Neural progenitor cell (in vitro differentiated cells): ENCODE measurements at places on chromosomes 16 and 17.
A peak's percentile ranks its signal among the peaks of the same experiment; 100 is the strongest.

DNA sequence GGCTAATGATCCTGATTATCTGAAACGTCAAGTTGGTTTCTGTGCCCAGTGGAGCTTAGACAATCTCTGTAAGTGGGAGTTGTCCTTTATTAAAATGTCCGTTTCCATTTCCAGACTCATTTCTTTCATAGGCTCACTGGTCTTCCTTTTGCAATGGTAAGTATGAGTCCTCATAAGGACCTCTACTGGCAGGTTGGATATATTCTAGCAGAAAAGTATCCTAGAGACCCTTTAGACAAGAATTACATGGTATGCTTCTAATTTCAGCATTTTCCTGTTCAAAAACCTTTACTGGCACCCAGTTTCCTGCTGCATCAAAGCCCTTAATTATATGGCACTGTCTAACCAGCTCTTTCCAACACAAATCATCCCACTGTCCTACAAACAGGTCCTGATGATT is 28.1 kb upstream of the ARL2BP start:
- no peaks in the 10 kb centered on the region for H3K27me3 ChIP-seq
- H3K27ac ChIP-seq: no peak overlapping the region
- DNase-seq: no peak

- H3K4me1 ChIP-seq: peaks cover 4% of the 10 kb centered on the region
- no peak overlapping the region for H3K4me3 ChIP-seq
- no peak overlapping the region for H3K27ac ChIP-seq
These were observed 7.4 kb upstream of the B9D1 start for GRCh38 chr17:19369846-19370492.

GRCh38 chr17:19570544-19571062 is 36.9 kb downstream of the SLC47A1 start:
- H3K27ac ChIP-seq: no peak overlapping the region
- H3K36me3 ChIP-seq: no peaks in the 10 kb centered on the region
- H3K4me3 ChIP-seq: no peak overlapping the region
- H3K4me1 ChIP-seq: no peaks in the 10 kb centered on the region
- DNase-seq: no peak
- H3K27me3 ChIP-seq: no peaks in the 10 kb centered on the region

DNA sequence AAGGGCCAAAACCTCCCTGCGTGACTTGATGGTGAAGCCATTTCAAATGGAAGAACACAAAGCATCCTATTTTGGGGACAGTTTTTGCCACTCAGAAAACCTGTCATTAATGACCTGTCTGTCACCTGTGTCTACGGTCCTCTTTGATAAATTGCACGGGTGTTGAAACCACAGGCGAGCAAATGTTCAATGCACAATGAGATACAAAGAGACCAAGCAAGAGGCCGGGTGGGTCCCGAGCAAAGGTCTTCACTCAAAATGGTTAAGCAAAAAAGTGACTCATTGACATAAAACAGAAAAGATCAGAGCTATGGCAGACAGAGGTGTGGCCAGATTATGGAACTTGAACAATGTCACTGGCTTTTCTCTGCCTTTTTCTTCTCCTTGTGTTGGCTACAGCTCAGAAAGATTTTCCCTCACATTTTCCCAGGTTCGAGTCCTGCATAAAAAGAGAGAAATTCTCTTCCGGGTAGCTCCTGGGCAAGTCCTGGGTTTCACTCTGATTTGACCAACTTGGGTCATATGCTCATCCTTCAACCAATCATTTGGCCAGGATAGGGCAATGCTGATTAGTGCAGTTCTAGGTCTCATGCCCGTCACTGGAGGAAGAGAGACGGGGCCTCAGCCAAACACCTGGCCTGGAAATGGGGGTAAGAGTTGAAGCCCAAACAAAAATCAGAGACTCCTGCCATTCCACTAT is 92.2 kb downstream of the CMC2 start:
- H3K27ac ChIP-seq: no peak overlapping the region
- H3K27me3 ChIP-seq: no peaks in the 10 kb centered on the region
- H3K36me3 ChIP-seq: no peaks in the 10 kb centered on the region
- H3K4me1 ChIP-seq: no peaks in the 10 kb centered on the region
- DNase-seq: no peak
- no peak overlapping the region for H3K4me3 ChIP-seq

GRCh38 chr17:41785091-41785858 is 1.2 kb downstream of the JUP start:
- peak overlapping the region; percentile 89 for H3K27ac ChIP-seq
- H3K27me3 ChIP-seq: no peaks in the 10 kb centered on the region
- DNase-seq: peak; percentile 94
- peaks cover 23% of the 10 kb centered on the region for H3K4me1 ChIP-seq
- H3K36me3 ChIP-seq: no peaks in the 10 kb centered on the region
- H3K4me3 ChIP-seq: peak overlapping the region; percentile 83

DNA sequence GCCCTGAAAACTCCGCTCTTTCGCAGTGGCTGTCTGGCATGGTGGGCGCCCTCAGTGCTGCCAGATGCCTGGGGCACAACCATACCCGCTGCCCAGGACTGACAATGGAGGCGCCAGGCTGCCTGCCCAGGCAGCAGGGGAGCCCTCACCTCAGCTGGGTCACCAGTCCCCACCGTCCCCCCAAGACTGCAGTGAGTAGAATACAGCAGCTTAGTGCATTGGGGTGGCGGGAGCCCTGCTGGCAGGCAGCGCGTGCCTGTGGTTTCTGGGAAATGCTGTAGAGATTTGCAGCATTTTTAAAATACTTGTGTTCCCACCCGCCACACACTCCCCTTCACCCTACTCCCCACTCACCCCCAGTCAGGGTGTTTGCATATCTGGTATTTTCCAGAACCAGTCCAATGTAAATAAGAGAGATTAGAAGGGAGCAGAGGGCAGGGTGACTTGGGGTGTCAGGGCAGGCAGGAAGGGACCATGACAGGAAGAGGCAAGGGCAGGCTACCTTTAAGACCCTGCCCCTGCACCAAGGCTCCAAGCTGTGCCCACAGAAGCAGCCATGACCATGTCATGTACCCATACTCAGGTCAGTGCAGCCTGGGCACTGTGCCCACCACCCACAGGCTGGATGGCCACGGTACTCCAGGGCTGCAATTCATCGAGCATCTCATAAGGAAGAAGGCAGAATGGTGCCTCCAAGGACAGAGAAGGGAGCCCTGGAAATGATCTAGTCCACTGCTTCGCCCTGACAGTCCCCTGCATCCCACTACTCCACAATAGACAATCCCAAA is 21.5 kb downstream of the MYO18A start:
- H3K27me3 ChIP-seq: no peaks in the 10 kb centered on the region
- DNase-seq: no peak
- no peaks in the 10 kb centered on the region for H3K36me3 ChIP-seq
- no peak overlapping the region for H3K27ac ChIP-seq

DNA sequence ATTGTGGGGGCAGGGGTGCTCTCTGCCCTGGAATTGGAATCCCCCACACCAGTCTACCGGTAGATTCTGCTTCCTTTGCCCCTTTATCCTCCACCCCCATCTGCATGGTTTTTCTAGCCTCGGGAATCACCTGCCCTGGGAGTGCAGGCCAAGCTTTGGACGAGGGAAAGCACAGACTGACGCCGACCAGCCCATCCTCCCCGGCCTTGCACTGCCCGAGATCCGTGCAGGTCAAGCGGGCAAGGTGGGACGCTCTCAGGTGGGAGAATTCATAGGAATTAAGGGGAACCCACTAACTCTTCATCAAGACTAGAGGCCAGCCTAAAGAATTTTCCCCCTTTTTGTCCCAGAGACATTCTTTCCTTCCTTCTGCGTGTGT is 9.9 kb upstream of the HOXB13 start:
- H3K27ac ChIP-seq: no peak overlapping the region
- DNase-seq: no peak
- H3K27me3 ChIP-seq: peaks cover 100% of the 10 kb centered on the region
- no peaks in the 10 kb centered on the region for H3K4me1 ChIP-seq

- H3K4me1 ChIP-seq: no peaks in the 10 kb centered on the region
- no peaks in the 10 kb centered on the region for H3K27me3 ChIP-seq
- no peak overlapping the region for H3K4me3 ChIP-seq
- DNase-seq: no peak
These were observed 60.7 kb upstream of the CNEP1R1 start for GRCh38 chr16:49964316-49964715.

GRCh38 chr16:47644661-47645060 is 183.5 kb downstream of the PHKB start:
- H3K36me3 ChIP-seq: no peaks in the 10 kb centered on the region
- no peaks in the 10 kb centered on the region for H3K27me3 ChIP-seq
- DNase-seq: no peak
- no peak overlapping the region for H3K4me3 ChIP-seq
- no peaks in the 10 kb centered on the region for H3K4me1 ChIP-seq

DNA sequence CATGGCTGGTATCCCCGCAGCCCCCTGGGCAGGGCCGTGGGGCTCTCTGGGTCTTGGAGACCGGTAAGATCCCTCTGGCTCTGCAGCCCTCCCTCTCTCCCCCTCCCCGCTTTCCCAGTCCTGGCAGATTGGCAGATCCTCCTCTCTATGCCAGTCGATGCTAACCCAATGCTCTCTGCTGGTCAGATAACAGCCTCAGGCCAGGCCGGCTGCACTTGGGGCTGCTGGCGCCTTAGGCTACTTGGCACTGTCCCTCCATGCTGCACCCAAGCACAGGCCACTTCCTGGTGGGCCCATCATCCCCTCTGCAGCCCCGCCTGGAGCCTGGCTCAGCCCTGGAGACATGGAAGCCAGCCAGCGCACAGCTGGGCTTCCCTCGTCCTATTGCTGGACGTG is 81.7 kb downstream of the RTN4RL1 start:
- no peaks in the 10 kb centered on the region for H3K36me3 ChIP-seq
- H3K4me1 ChIP-seq: peaks cover 46% of the 10 kb centered on the region
- DNase-seq: no peak
- H3K27ac ChIP-seq: no peak overlapping the region
- no peaks in the 10 kb centered on the region for H3K27me3 ChIP-seq

DNA sequence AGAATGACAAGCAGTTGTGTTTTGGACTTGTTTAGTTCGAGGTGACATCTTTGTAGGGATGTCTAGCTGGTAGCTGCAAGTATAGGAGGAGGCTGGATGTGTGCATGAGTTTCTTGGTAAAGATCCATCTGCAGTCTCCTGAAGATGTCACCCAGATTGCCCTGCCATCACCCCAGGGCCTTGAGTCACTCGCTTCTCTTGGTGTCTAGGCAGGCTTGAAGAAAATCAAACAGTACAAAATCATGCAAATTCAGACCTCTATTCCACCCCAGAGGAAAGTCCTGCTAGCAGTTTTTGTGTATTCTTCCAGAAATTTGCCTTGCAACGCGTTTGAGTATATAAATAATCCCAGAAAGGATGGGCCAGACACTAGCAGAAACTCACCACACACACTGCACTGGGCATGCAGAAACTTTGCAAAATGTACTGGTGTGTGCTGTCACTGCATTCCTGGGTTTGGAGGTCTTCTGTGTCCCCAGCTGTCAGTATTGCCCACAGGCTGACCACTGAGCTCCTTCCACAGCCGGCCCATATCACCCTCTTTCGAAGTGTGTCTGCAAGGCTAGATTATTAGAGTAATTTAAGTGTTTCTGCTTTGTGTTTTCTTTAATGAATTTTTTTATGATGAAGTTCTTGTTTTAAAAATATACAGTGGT is 51.5 kb downstream of the TENT4B start:
- DNase-seq: no peak
- no peaks in the 10 kb centered on the region for H3K36me3 ChIP-seq

DNA sequence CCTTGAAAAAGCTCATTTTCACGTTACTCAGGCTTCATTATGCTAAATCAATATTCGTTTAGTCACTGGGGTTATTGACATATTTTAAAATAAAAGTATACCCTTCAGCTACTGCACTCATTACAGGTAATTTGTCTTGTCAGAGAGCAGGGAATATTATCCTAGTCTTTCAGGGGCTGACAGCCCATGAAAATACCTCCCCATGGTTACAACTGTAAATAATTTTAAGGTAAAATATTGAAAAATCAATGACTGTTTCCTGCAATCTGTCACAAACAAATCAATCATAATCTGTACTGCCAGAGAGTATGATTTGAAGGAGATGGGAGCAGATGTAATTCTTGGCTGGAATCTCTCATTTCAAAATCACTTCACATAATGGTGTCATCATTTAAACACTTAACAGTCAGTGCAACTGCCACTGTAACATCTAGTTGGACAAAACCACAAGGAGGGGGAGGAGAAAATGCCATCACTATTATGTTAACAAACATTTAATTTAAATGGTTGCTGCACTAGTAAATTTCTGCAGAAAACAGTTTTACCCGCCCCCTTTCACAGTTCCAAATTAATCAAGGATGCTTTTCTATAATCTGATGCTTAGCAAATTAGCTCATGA is 9.3 kb upstream of the IRX5 start:
- H3K27ac ChIP-seq: no peak overlapping the region
- H3K4me1 ChIP-seq: peaks cover 10% of the 10 kb centered on the region
- no peak overlapping the region for H3K4me3 ChIP-seq
- H3K36me3 ChIP-seq: peaks cover 6% of the 10 kb centered on the region
- DNase-seq: no peak

GRCh38 chr16:1150511-1150982 is 2.4 kb upstream of the CACNA1H start:
- peaks cover 30% of the 10 kb centered on the region for H3K4me1 ChIP-seq
- H3K36me3 ChIP-seq: no peaks in the 10 kb centered on the region
- DNase-seq: no peak
- peaks cover 11% of the 10 kb centered on the region for H3K27me3 ChIP-seq
- no peak overlapping the region for H3K4me3 ChIP-seq
- H3K27ac ChIP-seq: no peak overlapping the region

DNA sequence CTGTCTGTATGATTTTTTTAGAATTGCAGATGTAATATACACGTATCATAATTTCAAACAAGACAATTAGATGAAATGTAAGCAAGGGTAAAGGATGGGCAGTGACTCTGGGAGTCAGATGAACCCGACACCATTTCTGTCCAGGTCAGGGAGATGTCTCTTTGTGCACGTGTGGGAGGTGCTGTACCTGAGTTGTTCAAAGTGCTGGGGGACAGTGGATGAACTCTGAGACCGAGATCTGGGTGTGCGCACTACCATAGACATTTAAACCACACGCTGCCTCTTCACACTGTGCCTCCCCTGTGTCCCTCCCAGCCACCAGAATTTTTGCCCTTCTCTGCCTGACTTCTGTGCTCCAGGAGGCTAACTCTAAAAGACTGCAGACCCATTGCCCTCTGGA is 5.9 kb upstream of the RGS9 start:
- no peak overlapping the region for H3K27ac ChIP-seq
- no peaks in the 10 kb centered on the region for H3K36me3 ChIP-seq
- peaks cover 10% of the 10 kb centered on the region for H3K27me3 ChIP-seq
- DNase-seq: no peak
